NCI-H187 treated with DMSO at 0.1 percent for 48 hours (cell line): ENCODE measurements at places on chromosomes 4 and X.

- DNase-seq: no peak
These were observed 515.4 kb upstream of the ATOH1 start for GRCh38 chr4:93313197-93313596.

DNA sequence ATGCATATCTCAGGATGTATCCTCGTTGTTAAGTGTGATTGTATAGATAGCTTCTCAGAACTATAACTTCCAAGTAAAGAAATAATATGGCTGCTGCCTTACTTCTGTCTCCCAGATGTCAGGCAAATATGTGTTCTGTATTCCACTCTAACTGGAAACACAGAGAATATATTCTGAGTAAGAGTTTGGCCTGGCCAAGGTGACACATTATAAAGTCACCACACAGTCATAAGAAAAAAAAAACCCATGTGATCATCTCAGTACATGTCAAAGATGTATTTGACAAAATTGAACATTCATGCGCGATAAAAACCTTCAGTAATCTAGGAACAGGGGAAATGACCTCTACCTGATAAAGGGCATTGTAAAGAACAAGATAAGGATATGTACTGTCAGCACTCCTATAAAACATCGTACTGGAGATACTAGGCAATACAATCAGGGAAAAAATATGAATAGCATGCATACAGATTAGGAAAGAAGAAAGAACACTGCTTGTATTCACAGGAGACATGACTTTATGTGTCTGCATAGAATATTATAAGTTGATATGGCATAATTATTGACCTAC, 207.1 kb downstream of the ZNF330 start:
- DNase-seq: no peak

- DNase-seq: no peak
These were observed 111.2 kb upstream of the TMEM47 start for GRCh38 chrX:34768290-34768689.

DNA sequence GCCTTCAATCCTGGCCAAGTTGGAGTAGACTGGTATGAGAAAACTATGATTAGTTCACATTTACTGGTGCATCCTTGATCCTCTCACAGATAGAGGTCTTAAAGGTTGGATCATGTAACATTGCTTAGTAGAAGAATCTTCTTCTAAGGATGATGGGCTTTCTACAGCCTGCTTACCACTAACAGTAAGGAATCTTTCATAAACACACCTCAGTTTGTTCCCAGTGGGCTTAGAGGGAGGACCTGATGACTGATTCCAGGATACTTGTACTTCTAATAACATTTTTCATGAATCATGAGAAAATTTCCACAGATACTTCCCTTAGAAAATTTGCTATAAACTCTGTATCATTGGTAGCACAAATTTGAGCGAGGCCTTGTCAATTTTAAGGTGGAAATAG, 40.6 kb downstream of the CCNI start:
- no peak for DNase-seq

GRCh38 chr4:73765296-73765695, 24.9 kb downstream of the CXCL8 start:
- no peak for DNase-seq

GRCh38 chr4:8726344-8726851, 133.8 kb downstream of the CPZ start:
- DNase-seq: no peak

- no peak for DNase-seq
These were observed 238.7 kb upstream of the KCNIP4 start for GRCh38 chr4:22187203-22187820.

DNA sequence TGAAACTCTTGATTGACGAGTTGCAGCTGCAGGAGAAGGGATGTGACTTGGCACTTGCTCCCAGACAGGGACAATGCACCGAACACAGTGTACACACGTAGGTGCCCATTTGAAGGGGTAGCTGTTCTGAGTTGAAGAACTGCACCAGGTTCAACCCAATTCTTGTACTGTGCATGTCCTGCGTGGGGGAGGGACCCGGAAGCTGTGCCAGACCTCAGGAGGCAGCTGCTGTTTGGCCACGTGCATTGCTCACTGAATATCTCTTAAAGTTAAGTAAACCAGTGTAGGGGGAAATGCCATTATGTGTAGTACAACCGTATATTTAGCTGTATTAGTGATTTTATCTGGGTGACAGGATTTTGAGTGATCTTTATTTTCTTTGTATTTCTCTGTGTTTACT, 12.0 kb upstream of the RBBP7 start:
- no peak for DNase-seq

DNA sequence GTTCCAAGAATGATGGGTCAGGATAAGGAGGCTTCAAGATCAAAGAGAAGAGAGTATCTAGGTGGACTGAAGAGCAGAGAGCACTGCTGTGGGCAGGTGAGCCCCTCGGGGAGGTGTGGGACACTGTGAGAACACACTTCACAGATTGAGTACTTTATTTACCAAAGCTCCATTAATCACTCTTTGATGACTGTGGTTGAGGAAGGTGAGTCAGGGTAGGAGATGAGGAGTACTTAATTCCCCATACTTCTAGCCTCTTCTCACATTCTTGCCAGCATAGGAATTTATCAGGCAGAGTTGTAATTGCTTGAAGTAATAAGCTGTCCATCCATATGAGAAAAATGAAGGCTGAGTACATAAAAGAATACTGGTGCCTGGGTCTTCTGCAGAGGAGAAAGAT, 375.3 kb downstream of the PCDH10 start:
- DNase-seq: no peak

- DNase-seq: no peak
These were observed 46.4 kb downstream of the GAB1 start for GRCh38 chr4:143383005-143383574.
